ENCODE measurements at places on chromosomes 12 and 14. TPM values are rescaled to one million over a fixed set of nuclear protein-coding genes. Genes with fewer than 3 reads are reported as not detected.

BEGAIN gene
- 0.46 TPM for total RNA-seq

YEATS4 gene
- total RNA-seq: 16.7 TPM

RBP5 gene
- total RNA-seq: not detected

ERG28 gene
- total RNA-seq: 31.9 TPM

WNT1 gene
- not detected for total RNA-seq

TRAF3 gene
- 25.6 TPM for total RNA-seq

RERGL gene
- total RNA-seq: not detected

PMEL gene
- total RNA-seq: 0.42 TPM

PRB2 gene
- total RNA-seq: not detected

Measured in endothelial cell of umbilical vein (primary cell).